ENCODE measurements at places on chromosomes 5 and 9.

GRCh38 chr9:94779031-94779430 lies 52.5 kb downstream of the AOPEP start:
- DNase-seq: no peak
- no peaks in the 10 kb centered on the region for H3K4me1 ChIP-seq
- no peak overlapping the region for H3K27ac ChIP-seq
- H3K4me3 ChIP-seq: no peak overlapping the region
- no peaks in the 10 kb centered on the region for H3K27me3 ChIP-seq

DNA sequence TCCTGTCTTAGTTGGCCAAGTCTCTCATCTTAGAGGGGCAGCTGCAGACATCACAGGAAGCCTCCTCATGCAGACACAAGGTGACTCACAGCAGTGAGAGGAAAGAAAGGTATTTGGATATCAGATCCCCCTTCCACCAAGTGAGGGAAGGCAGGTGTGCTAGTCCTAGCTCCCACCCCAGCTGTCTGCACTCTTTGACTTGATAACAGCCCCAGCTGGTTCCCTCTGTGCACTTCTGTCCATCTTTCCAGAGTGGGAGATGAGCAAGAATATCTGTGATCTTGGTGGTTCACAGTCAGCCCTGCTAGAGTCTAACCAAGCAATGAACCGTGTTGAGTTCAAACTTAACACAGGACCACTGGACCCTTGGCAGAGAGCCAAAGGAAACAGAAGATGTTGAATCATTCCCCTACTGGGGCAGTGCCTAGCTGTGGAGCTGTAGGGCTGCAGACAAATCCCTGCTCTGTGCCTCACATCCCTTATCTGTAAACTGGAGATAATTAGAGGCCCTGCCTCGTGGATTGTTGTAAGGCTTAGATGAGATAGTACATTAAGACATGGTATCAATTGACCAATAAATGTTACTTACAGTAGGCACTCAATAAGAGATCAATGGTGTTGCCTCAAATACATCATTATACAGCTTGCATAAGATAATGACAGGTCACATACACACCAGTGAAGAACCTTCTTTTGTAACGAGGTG lies 39.1 kb downstream of the SH3RF2 start:
- no peaks in the 10 kb centered on the region for H3K27me3 ChIP-seq
- H3K36me3 ChIP-seq: no peaks in the 10 kb centered on the region
- H3K4me1 ChIP-seq: no peaks in the 10 kb centered on the region

GRCh38 chr9:69016191-69017096 lies 2.5 kb upstream of the PRKACG start:
- no peaks in the 10 kb centered on the region for H3K4me1 ChIP-seq
- H3K27me3 ChIP-seq: no peaks in the 10 kb centered on the region
- no peak overlapping the region for H3K4me3 ChIP-seq
- no peak for DNase-seq
- no peaks in the 10 kb centered on the region for H3K36me3 ChIP-seq

DNA sequence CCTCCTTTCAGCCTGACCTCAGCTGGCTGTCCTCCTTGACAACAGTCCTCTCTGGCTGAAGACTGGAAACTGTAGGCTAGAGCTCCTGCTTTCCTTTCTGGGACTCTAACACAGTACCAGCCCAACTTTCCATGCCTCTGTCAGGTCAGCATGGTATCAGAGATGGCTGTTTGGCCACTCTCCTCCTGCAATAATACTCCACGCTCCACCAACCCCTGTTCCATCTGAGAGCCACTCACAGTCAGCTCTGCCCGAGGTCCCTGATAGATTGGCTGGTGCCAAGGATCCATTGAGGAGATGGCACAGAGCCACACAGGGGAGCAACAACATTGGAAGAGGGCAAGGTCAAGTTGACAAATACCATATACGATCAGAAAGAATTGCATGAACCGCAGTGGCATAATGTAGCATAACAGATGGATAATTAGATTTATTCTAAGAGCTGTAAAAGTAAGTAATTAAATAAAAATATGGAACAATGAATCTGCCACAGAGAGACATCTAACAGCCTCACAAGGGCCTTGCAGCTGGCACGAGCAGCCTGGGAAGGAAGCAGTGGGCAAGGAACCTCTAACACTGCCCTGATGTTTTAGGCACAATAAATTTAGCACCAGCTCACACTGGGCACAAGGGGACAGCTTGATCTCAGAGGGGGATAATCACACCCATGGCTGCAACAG lies 94.3 kb upstream of the LRRTM2 start:
- no peak overlapping the region for H3K27ac ChIP-seq
- peaks cover 4% of the 10 kb centered on the region for H3K4me1 ChIP-seq
- no peaks in the 10 kb centered on the region for H3K36me3 ChIP-seq
- no peaks in the 10 kb centered on the region for H3K27me3 ChIP-seq

GRCh38 chr5:97559827-97560598 lies 377.0 kb upstream of the RIOK2 start:
- no peaks in the 10 kb centered on the region for H3K27me3 ChIP-seq
- no peak for DNase-seq
- H3K4me3 ChIP-seq: no peak overlapping the region
- H3K27ac ChIP-seq: no peak overlapping the region
- H3K36me3 ChIP-seq: no peaks in the 10 kb centered on the region

DNA sequence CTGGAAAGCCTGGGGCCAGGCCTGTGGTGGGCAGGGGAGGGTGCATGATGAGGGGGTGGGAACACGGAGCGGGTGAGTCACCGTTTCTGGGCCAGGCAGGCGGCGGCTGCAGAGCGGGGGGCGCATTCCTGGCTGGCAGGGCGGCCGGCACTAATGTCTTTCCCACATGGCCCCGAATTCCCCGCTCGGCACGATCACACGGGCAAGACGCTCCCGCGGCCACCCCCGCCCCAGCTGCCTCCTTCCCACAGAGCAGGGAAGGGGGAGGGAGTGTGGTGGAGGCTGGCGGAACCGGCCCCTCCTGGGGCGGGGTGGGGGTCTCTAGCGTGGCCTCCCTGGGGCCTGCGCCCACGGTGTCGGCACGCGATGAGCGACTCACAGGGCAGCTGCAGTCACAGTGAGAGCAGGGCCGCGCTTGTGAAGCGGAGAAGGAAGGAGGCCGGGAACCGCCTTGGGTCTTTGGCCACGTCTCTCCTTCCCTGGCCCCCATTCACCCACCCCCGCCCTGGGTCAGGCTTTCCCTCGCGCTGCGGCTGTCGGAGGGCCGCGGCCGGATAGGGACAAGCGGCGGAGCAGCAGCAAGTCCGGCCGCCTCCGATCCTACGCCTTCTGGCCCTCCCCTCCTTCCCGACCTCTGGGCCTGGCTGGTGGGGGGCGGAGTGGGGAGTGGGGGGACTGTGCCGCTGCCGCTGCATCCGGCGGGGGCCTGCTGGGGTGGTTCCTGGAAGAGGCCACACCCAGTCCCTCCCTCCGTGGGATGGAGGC lies 48.9 kb downstream of the CXXC5 start:
- DNase-seq: peak; percentile 82
- peak overlapping the region; percentile 40 for H3K4me3 ChIP-seq
- no peaks in the 10 kb centered on the region for H3K27me3 ChIP-seq
- peak overlapping the region; percentile 95 for H3K27ac ChIP-seq

DNA sequence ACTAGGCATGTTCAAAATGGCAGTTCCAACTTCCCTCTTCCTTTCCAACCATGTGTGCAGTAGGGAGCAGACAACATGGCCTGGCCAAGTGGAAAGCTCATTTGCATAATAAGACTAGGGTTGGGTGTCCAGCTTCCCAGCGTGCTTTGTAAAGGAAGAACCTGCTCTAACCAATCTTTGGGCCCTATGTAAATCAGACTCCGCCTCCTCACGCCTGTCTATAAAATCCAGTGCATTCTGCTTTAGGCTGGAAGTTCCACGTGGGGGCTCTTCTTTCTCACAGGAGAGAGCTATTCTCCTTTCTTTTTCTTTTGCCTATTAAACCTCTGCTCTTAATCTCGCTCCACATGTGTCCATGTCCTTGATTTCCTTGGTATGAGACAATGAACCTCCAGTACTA lies 83.4 kb downstream of the GCNT1 start:
- no peak overlapping the region for H3K27ac ChIP-seq
- H3K4me3 ChIP-seq: no peak overlapping the region
- no peaks in the 10 kb centered on the region for H3K4me1 ChIP-seq
- no peaks in the 10 kb centered on the region for H3K27me3 ChIP-seq

- H3K36me3 ChIP-seq: no peaks in the 10 kb centered on the region
- H3K4me3 ChIP-seq: no peak overlapping the region
- H3K27me3 ChIP-seq: no peaks in the 10 kb centered on the region
- H3K4me1 ChIP-seq: no peaks in the 10 kb centered on the region
Observed at GRCh38 chr5:170360709-170361108, 28.5 kb downstream of the KCNMB1 start.

DNA sequence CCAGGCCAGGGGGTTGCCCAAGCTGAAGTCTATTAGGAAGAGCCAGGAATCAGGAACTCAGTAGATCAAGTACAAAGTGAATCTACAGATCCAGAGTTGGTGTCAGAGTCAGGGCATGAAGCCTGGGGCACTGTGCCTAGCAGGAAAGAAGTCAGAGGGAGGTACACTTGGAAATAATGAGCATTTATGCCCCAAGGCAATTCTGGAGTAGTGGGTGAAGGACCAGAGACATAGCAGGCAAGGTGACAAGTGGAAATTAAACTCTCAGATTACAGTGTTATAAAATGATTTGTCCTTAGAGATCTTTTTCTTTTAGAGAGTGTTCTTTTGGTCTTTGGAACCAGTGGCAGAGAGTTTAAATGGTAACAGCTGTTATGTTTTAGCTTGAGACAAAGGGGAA lies 138.0 kb downstream of the ADAMTSL1 start:
- H3K27me3 ChIP-seq: no peaks in the 10 kb centered on the region
- H3K4me1 ChIP-seq: no peaks in the 10 kb centered on the region
- no peak for DNase-seq
- peak overlapping the region; percentile 30 for H3K27ac ChIP-seq

Data from uterus (tissue), 4 donors.